ENCODE measurements at places on chromosomes 16 and 17.

- DNase-seq: no peak
Observed at GRCh38 chr17:78818932-78819331, 21.7 kb downstream of the USP36 start.

DNA sequence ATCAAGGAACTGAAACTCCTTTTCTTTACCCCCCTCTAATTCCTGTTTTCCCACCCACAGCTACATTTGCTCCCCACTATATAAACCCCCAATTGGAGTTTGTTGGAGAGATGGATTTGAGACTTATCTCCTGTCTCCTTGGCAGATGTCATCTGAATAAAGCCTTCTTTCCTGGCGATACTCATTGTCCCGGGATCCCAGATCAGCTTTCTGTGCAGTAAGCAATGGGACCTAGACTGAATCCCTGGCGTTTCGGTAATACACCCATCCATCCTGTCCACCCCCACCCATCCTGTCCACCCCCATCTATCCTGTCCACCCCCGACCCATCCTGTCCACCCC, 22.2 kb downstream of the QPRT start:
- DNase-seq: no peak

DNA sequence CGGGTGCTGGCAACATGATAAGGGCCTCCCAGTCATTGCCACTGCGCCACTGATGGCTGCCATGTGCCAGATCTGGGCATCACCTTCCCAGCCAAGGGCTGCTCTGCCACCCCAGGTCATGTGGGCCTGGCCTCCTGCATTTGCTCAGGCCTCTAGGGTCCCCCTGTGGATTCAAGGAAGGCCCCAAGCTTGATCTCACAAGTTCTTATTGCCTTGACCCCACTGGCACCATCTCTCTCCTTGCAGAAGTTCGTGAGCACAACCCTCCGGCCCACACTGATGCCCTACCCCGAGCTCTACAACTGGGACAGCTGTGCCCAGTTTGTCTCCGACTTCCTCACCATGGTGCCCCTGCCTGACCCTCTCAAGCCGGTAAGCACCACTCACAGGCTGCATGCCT, 5.3 kb downstream of the DRC7 start:
- no peak for DNase-seq

DNA sequence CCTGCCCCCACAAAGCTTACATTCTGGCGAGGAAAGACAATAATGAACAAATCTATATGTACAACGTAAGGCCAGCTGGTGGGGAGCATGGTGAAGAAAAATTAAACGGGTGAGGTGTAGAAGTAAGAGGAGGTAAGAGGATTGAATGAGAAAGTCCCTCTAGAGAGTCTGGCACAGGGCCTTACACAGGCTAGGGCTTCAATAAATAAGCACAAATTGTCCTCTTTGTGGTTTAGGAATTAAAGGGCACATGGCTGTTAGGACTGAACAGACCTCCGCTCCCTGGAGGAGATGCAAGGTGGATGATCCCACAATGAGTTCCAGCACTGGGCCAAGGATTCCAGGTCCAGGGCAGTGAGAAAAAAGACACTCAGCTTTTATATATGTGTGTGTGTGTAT, 43.1 kb upstream of the HAPSTR1 start:
- no peak for DNase-seq

DNA sequence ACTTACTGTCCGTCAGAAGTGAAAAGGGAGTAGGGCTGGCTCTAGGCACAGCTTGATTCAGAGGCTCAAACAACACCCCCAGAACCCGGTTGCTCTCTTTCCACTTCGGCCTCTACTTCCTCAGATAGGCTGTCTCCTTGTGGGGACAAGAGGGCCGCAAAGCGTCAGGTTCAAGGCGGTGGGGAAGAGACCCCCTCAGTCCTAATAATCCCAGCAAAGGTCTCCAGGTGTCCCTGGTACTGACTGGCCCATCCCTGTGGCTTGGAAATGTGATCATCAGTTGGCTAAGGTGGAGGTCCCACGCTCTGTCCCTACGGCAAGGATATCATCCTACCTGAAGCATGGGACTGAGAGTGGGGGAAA, 26.0 kb downstream of the NGFR start:
- DNase-seq: no peak

DNA sequence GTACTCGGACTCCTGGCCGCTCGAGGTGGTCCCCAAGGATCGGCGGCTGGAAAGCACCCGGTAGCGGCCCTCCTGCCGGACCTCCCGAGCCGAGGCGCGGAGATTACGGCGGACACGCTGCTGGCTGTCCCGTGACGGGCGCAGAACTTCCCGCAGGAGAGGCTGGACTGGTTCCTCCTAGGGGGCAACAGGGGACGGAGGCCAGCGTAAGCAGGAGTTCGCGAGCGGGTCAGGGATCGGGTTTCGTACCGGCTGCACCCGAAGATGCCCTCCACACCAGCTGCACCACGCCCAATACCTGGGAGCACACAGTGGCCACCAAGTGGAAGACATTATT, 341 bp downstream of the SLC7A6OS start:
- DNase-seq: peak; percentile 11

DNA sequence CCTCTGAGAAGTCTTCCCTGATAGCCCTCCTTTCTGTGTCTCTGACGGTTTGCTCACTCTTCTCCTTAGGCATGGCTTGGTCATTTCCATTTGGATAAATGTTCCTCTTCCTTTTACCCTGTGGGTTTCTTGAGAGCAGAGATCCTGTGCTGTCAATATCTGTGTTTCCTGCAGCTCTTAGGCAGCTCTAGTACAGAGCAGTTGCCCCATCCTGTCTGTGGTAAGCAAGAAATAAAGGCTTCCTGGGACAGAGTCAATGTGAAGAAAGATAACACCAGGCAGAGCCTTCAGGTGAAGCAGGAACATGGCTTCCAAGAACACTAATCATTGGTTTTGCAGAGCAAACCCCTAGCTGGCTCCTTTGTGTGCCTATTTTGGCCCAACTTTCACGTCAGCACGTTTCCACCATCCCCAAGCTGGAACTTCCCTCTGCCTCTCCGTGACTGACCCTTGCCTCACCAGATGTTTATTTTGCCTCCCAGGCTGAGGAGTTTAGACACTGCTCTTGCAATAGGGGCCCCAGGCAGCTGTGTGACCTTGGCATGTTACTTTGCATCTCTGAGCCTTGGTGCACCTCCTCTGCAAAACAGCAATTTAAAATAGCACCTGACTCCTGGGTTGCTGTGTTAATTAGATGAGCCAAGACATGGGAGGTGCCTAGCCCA, 49.6 kb upstream of the SIAH1 start:
- DNase-seq: peak; percentile 35

DNA sequence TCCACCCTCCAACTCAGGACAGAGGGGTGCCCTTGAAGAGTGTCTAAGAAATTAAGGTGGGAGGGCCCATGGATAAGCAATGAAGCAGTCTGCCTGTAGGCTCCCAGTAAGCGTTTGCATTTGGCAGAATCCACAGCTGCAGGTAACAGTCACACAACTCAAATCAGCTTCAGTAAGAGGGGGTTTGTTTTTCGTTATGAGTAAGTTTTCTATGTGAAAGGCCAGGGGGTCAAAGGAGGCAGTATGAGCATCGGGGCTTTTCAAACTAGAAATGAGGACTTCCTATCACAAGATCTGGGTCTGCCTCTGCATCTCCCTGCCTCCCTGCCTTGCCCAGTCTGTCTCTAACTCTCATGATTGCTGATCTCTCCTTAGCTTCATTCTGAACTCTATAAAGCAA, 128.1 kb upstream of the CCL2 start:
- no peak for DNase-seq

GRCh38 chr17:77729587-77729986, 228.9 kb upstream of the TNRC6C start:
- DNase-seq: no peak

- no peak for DNase-seq
Observed at GRCh38 chr16:14286368-14287230, 215.5 kb downstream of the MRTFB start.

DNA sequence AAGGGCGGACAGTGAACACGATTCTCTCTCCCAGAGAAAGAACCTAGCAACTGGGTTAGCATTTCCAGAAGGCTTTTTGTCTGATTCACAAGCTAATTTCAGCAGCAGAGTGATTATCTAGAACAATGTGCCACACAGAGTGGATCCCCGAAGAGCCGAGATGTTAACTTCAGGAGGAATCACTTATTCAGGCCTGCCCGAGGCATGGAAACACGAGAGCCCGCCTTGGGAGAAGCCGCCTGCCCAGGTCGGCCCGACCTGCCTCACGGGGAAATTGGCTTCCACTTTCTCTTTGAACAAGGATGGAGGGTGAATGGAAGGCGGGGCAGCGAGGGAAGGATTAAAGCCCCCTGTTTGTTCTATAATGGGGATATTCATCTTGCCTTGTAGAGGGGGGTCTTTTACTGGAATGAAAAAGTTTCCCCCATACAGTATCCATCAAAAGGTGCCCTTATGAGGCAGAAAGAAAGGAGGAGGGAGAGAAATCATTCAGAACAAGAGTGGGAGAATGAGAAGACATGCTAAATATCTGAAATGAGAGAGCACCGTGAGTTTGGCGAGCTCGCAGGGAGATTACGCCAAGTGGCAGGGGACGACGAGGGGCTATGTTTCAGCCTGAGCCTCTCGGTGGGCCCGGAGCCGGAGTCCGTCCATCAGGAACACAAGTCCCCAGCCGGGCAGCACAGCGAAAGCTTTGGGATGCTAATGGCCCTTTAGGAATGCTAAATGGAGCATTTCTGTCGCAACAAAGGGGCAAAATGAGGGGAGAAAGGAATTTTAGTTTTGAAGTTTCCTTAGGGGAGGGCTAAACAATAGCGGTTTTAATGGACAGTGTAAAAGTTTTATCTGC, 33.0 kb downstream of the NTN1 start:
- DNase-seq: no peak

- DNase-seq: no peak
Observed at GRCh38 chr17:80364091-80364691, 50.8 kb upstream of the ENDOV start.

GRCh38 chr16:27334838-27335237, 21.1 kb downstream of the IL4R start:
- no peak for DNase-seq

DNA sequence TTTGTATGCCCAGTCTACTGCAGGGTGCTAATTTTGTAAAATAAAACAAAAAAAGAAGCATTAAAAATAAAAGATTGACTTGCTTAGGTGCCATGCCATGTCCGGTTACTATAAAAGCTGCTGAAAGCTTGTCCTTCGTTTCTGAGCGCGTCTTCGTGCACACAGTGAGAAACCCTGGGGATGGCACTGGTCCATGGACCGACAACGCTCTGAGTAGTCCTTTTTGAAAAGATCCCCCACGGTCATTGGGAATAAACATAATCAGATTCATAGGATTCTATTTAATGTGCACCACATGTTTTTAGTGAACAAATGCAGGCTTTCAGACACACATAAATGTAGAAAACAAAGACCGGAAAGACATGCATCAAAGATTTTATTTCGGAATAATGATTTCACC, 146.3 kb downstream of the XYLT1 start:
- DNase-seq: no peak

DNA sequence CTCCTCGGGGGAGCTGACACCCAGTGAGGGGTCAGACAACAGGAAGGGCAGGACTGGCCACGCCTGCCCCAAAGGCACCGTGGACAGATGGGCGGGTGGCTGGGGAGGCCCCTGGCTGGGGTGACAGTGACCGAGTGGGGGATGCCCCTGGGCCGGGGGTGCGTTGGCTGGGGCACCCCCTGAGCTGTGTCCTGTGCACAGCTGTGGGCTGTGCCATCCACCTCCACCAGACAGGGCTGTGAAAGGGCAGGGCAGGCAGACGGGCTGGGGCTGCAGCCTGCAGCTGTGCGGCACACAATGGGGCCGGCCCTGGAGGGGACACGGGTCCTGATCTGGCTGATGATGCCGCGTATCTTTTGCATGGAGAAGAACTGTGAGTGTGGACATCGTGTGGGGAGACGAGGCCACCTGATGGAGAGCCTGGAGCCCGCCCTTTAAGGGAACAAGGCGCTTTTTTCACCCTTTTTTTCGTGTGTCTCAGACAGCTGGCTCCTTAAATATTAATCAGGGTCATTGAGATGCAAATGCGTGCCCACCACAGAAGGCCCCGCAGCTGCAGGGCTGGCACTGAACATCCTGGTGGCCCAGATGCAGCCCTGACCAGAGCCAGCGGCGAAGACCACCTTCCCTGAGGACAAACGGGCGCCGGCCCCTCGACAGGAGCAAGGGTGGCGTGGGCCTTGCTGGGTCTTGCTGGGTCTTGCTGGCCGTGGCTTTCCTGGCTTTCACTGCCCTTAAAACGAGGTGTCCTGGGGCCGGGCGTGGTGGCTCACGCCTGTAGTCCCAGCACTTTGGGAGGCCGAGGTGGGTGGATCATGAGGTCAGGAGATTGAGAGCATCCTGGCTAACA, 42.4 kb upstream of the GNG13 start:
- no peak for DNase-seq

DNA sequence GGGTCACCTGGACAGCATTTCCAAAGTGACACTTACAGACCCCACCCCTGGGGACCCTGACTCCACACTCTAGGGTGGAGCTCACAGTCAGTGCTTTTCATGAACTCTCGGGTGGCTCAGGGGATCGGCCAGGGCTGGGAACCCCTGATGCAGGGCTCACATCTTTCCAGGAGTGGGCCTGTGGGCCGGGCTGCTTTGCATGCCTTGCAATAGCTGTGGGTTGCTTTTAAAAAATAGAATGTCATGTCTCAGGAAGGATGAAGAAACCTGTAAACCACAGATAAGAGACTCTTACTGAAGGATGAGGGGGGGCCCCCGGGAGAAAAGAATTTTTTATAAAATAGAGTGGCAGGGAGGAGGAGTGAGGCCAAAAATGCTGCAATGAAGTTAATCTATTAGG, 40.2 kb downstream of the RBFOX3 start:
- no peak for DNase-seq

GRCh38 chr16:27468941-27469531, 67.1 kb downstream of the IL21R start:
- no peak for DNase-seq

DNA sequence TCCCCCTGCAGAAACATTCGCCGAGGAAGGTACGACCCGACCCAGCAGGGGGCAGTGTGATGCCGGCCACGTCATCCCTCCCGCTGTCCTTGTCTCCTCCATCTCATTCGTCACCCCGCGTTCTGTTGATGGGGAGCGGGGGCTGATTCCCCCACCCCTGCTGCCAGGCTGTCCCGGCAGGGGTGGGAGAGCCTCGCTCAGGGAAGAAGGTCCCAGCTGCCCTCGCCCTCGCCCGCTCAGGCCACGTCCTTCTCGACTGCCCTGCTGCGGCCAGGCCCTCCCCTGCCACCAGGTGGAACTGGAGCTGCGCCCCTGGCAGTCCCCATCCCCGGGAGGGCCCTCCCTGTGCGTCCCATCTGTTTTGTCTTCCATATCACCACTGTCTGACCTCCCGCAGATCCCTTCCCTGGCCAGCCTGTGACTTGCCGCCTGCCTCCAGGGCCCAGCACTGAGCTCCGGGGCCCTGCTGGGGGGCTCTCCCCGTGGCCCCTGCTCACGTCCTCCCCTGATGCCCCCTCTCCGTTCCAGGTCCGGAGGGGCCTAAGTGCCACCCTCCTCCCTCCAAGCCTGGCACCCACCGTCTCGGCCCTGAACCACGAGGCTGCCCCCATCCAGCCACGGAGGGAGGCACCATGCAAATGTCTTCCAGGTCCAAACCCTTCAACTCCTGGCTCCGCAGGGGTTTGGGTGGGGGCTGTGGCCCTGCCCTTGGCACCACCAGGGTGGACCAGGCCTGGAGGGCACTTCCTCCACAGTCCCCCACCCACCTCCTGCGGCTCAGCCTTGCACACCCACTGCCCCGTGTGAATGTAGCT, 20.6 kb downstream of the ADAM11 start:
- DNase-seq: peak; percentile 63

All from AG10803 (cell line).